Cardiac muscle cell (in vitro differentiated cells and primary cell): ENCODE measurements at places on chromosomes 11 and 22. TPM values are rescaled to one million over a fixed set of nuclear protein-coding genes. Genes with fewer than 3 reads are reported as not detected.

DNA sequence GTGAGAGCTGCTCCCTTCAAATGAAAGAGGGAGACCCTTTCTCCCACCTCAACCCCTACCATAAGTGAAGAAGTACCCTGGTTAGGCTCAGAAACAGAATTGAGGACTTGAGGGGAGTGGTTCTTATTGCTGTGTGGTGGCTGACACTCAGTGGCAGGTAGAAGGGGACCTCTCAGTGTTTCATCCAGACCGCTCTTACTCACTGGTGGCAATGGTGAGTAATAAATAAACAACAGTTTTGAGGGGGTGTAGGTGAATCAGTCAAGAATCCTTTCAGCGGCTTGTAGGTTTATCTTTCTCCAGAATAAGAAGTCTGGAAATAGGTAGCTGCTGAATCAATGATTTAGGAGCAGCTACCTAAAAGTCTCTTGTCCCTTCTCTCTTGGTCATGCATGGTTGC, 403.4 kb upstream of the B3GAT1 start:
- H3K4me3 ChIP-seq = no peak overlapping the region
- H3K4me1 ChIP-seq = no peaks in the 10 kb centered on the region
- no peaks in the 10 kb centered on the region for H3K27me3 ChIP-seq
- no peak for DNase-seq

Gene KCNQ1
- 7.8 and 18.6 TPM in 2 replicates for total RNA-seq

Gene SLC22A6
- total RNA-seq = not detected in 2 replicates

Gene C11orf97
- not detected in 2 replicates for total RNA-seq
